ENCODE measurements at places on chromosomes 7 and 10. TPM values are rescaled to one million over a fixed set of nuclear protein-coding genes. Genes with fewer than 3 reads are reported as not detected.

Gene WDR91
- total RNA-seq = 11.5 TPM

Gene TRIM50
- total RNA-seq = 0.54 TPM

Gene GRID2IP
- 0.08 TPM for total RNA-seq

Gene SLC26A5
- 3.0 TPM for total RNA-seq

Gene UPF2
- total RNA-seq = 21.9 TPM

Gene CLRN3
- total RNA-seq = 0.31 TPM

Gene ANKRD1
- total RNA-seq = 0.82 TPM

Gene OR2A42
- 0.08 TPM for total RNA-seq

Gene C10orf67
- not detected for total RNA-seq

Gene ACSM6
- total RNA-seq = not detected

Gene SHH
- total RNA-seq = 0.26 TPM

Gene GRM3
- total RNA-seq = not detected

Gene RAB19
- 5.1 TPM for total RNA-seq

Gene CALML5
- not detected for total RNA-seq
